ENCODE measurements at places on chromosomes 16 and 17. TPM values are rescaled to one million over a fixed set of nuclear protein-coding genes. Genes with fewer than 3 reads are reported as not detected.

Gene TMC8
- total RNA-seq: 128 TPM

Gene SCGB1C2
- total RNA-seq: not detected

DNA sequence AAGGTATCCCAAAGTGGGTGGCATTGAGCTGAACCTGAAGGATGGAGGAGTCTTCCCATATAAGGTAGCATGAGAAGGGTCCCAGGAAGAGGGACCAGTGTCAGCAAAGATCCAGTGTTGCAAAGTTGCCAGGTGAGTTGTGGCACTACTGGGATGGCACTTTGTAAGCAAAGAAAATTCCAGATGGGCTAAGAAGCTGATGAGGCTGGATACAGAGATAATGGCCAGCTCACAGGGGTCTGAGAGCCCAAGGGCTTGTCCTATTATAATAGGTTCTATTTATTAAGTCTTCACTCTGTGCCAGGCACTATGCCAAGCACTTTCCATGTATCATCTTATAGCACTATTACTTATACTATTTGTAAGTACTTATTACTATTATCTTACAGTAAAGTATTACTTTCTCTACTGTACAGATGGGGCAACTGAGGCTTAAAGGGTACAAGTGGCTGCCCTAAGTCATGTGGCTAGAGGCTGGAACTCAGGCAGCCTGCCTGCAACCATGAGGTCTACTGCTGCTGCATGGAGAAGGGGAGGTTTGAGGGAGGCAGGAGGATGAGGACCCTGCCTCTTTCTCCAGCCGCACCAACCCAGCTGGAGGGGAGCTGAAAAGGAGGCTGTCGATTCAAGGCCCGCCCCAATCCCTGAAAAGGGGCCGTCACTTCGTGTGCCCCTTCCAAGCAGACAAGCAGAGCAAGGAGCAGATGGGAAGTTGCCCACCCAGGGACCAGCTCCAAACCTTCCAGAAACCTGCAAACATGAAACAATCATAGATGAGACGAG lies 86.5 kb downstream of the C16orf78 start:
- DNase-seq: no peak

DNA sequence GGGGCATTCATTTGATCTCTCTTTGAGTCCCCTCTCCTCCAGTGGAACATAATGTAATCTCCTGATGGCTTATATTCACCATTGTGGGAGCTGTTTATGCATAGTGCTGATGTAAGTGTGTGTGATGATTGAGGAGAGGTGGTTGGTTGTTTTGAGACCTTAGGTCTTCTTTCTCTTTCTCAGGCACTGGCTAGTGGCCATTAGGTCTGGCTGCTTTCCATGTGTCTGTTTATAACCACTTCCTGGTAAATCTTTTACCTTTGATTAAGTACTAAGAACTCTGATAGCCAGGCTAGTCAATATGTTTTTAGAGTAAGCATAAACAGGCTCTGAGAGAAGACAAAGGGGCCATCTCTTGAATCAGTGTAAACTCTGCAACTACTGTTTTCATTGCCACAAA lies 27.9 kb downstream of the VAT1L start:
- DNase-seq: no peak
